Activated T-cell treated with anti-CD3 and anti-CD28 coated beads, Interleukin-2, amount 50 U/mL, for 72 hours (primary cell): ENCODE measurements at places on chromosomes 4 and X. TPM values are rescaled to one million over a fixed set of nuclear protein-coding genes. Genes with fewer than 3 reads are reported as not detected.

DNA sequence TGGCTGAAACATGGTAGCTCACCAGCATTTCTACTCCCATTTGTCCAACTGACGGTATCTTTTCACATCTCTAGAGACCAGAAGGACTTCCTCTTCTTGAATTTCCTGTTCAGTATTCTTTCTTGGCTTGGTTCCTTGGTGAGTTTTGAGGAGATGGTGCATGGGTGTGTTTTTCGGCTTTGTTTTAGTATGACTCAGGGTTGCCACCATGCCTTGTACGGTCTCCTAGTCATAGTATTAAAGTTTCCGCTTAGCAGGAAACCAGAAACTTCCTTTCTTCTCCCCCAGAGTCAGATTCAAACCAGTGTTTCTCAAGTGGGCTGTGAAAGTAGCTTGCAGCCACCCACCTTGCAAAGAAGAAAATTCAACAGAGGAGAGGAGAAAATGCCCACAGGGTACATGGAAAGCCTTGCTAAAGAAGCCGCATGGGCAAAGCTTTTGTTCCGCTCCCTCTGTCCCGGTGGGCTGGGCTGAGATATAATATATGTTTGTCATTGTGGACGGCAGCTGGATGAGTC, 5.7 kb downstream of the CD99 start:
- peaks cover 23% of the 10 kb centered on the region for H3K36me3 ChIP-seq
- DNase-seq, result peak; percentile 68
- H3K4me1 ChIP-seq, result peaks cover 94% of the 10 kb centered on the region

DNA sequence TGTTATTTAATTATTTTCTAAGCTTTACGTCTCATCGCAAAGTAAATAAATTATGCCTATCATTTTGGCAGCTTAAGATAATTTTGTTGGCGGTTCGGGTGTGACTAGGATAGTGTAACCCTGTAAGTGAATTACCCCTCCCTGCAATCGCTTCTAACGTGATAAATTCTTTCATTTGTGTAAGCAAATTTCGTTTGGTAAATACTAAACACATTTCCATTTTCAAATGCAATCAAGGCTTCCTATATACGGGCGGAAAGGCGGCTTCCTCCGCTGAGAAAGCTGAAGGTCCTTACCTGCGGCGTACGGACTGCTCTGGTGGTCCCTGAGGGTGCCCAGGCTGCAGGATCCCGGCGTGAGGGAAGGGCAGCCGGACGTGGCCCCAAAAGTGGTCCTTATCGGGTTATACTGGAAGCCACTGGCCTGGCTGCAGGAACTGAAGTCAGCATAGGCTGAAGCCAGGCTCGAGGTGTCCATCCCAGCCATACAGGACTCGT, 403 bp downstream of the PHOX2B start:
- peaks cover 5% of the 10 kb centered on the region for H3K36me3 ChIP-seq
- no peak for DNase-seq
- H3K4me1 ChIP-seq, result peaks cover 5% of the 10 kb centered on the region
- H3K27me3 ChIP-seq, result peaks cover 88% of the 10 kb centered on the region

DNA sequence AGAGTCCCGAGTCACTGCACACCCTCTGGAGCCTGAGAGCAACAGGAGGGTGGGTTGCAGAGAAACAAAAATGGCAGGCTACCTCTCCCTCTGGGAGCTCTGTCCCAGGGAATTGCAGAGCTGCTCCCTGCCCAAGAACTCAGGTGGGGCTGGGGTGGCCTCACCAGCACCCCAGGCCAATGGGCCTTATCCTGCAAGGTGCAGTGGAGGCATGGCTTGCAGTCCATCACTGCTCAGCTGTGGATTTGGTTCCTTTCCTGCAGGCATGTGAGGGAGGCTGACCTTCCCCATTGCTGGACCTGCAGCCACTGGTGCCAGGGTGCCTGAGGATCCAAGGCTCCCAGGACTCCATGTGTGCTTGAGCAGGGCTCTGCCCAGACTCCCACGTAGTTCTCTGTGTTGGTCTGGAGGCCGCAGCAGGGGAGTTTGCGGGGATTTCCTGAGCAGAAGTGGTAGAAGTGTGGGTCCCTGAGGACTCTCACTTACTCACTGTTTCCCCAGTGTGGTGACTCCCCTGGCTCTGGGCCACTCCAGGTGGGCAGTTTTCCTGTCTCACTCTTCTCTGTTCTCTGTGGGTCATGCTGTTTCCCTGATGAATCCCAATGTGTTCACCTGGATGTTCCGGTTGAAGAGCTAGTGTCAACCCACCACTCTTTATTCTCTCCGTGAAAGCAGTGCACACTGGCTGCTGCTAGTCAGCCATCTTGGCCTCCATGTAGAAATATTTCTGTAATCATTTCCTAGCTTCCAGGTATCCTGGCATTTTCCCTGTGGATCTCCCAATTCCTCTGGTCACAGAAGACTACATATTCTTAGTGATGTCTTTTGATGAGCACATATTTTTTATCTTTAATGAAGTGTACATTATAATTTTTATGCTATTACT, 82.3 kb downstream of the ARHGAP24 start:
- H3K27me3 ChIP-seq, result no peaks in the 10 kb centered on the region
- peak; percentile 1 for DNase-seq
- peaks cover 2% of the 10 kb centered on the region for H3K36me3 ChIP-seq
- H3K4me3 ChIP-seq, result no peak overlapping the region

- peaks cover 70% of the 10 kb centered on the region for H3K27me3 ChIP-seq
- H3K4me1 ChIP-seq, result peaks cover 30% of the 10 kb centered on the region
- H3K27ac ChIP-seq, result no peak overlapping the region
- no peak for DNase-seq
- H3K4me3 ChIP-seq, result peak overlapping the region; percentile 86
- H3K36me3 ChIP-seq, result peaks cover 3% of the 10 kb centered on the region
These were observed 6.1 kb upstream of the MSX1 start for GRCh38 chr4:4853371-4853823.

DNA sequence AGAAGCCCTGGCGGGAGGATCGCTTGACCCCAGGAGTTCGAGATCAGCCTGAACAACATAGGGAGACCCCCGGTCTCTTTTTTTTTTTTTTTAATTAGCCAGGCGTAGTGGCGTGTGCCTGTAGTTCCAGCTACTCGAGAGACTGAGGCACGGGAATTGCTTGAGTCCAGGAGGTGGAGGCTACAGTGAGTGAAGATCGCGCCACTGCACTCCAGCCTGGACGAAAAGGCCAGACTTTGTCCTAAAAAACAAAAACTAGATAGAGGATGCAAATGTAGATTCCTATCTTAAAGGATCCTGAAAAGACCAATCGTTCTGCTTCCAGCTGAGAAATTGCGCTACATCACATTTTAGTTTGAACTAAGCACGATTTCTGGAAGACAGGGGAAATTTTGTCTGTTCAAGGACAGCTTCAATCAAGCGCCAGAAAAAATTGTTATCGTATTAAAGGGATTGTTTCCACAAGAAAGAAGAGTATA, 627 bp upstream of the HSD17B11 start:
- no peaks in the 10 kb centered on the region for H3K27me3 ChIP-seq
- no peak for DNase-seq
- H3K27ac ChIP-seq, result peak overlapping the region; percentile 94
- peaks cover 3% of the 10 kb centered on the region for H3K36me3 ChIP-seq
- H3K4me1 ChIP-seq, result peaks cover 38% of the 10 kb centered on the region

DNA sequence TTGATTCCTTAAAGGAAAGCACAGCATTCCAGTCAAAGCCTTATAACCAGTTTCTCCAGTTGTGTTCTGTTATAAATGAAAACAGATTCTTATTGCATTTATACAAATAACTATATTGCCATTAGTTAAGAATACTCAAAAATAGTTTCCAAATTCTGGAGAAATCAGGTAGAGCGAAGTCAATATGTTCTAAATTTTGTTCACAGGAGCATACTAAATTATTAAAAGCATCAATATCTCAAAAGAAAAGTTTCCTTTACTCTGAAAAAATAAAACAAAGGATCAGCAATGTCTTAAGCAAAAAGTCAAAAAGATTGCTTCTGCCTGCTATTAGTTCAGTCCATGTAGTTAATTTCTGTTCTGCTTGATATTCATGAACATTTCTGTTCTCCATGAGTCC, 39.7 kb downstream of the PGRMC2 start:
- H3K27me3 ChIP-seq, result peaks cover 14% of the 10 kb centered on the region
- DNase-seq, result no peak
- H3K4me1 ChIP-seq, result no peaks in the 10 kb centered on the region
- H3K27ac ChIP-seq, result no peak overlapping the region
- no peak overlapping the region for H3K4me3 ChIP-seq

- peaks cover 12% of the 10 kb centered on the region for H3K27me3 ChIP-seq
- H3K4me1 ChIP-seq, result no peaks in the 10 kb centered on the region
- DNase-seq, result no peak
These were observed 187.8 kb upstream of the NHS start for GRCh38 chrX:17187136-17187756.

GRCh38 chrX:120269373-120270035, 18.9 kb downstream of the ZBTB33 start:
- peaks cover 11% of the 10 kb centered on the region for H3K4me1 ChIP-seq
- H3K27me3 ChIP-seq, result peaks cover 11% of the 10 kb centered on the region
- no peak for DNase-seq

GRCh38 chrX:71510161-71510560, 22.7 kb upstream of the OGT start:
- DNase-seq, result no peak
- H3K4me1 ChIP-seq, result peaks cover 13% of the 10 kb centered on the region
- H3K27me3 ChIP-seq, result peaks cover 19% of the 10 kb centered on the region
- H3K36me3 ChIP-seq, result no peaks in the 10 kb centered on the region
- no peak overlapping the region for H3K4me3 ChIP-seq
- H3K27ac ChIP-seq, result no peak overlapping the region

- no peak overlapping the region for H3K4me3 ChIP-seq
- DNase-seq, result no peak
- no peaks in the 10 kb centered on the region for H3K36me3 ChIP-seq
- no peak overlapping the region for H3K27ac ChIP-seq
These were observed 406.7 kb downstream of the MAPK10 start for GRCh38 chr4:85952972-85953650.

DNA sequence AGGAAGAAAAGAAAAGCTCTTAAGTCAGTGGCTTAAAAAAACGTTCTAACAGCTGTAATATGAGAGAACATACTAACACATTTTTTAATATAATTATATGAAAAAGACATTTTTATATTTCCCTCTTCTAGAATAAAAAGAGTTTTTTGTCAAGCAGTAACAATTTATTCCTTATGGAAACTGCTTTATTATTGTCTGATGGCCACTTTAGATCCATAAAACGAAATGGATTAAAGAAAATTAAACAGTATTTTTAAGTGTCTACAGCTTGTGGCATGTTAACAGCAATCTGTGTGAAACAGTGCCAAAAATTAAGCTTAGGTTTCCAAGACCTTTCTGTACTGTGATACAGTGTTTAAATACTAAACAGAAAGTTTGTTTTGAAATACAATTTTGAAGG, 55.5 kb upstream of the TENM3 start:
- no peak overlapping the region for H3K4me3 ChIP-seq
- H3K4me1 ChIP-seq, result no peaks in the 10 kb centered on the region
- no peaks in the 10 kb centered on the region for H3K36me3 ChIP-seq
- no peak for DNase-seq
- H3K27ac ChIP-seq, result no peak overlapping the region
- H3K27me3 ChIP-seq, result no peaks in the 10 kb centered on the region

DNA sequence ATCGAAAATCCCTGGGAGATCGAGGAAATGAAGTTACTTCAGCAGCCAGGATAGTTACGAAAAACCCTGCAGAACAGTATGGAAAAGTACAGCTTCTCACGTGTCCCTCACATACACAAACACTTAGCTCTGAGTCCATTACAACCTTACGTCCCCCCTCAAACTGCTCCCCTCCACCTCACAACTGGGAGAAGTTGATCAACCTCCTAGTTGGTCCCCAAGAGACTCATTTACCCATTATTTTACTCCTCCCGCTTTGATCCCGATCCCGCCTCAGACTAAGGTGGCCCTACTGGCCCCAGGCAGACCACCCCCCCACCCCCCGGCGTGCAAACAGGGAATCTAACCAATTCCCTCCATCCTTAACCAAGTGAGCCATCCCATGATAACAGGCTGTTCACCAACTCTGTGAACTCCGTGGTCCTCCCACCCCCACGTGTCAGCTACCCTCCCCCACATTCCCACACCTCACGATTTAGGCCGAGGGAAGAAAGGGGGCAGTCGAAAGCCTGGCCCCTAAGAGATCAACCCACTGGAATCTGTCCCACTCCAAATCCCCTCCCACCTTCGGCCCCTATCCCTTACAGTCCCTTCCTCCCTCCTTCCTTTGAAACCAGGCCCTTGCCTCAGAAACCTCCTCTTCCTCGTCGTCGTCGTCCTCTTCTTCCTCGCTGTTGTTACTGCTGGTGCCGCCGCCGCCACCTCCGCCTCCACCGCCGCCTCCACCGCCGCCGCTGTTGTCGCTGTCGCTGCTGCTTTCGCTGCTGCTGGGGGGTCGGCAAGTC, 755 bp downstream of the ANKRD17 start:
- DNase-seq, result no peak
- peak overlapping the region; percentile 99 for H3K27ac ChIP-seq
- no peaks in the 10 kb centered on the region for H3K27me3 ChIP-seq
- H3K4me1 ChIP-seq, result peaks cover 61% of the 10 kb centered on the region
- peaks cover 31% of the 10 kb centered on the region for H3K36me3 ChIP-seq
- H3K4me3 ChIP-seq, result peak overlapping the region; percentile 93

DNA sequence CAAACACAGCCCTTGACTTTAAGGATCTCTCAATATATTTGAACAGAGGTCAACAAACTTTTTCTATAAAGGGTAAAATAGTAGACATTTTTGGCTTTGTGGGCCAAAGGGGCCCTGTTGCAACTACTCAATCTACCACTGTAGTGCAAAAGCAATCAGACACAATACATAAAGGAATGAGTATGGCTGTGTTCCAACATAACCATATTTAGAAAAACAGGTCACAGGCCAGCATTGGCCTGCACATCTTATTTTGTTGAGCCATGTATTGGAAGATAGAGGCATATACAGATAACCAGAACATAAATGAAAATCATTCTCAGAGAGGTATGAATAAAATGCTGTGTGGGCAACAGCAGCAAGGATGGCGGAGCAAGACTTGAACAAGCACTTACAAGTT, 49.8 kb downstream of the MID1 start:
- H3K27ac ChIP-seq, result no peak overlapping the region
- H3K4me3 ChIP-seq, result no peak overlapping the region
- H3K27me3 ChIP-seq, result no peaks in the 10 kb centered on the region
- no peaks in the 10 kb centered on the region for H3K4me1 ChIP-seq
- no peaks in the 10 kb centered on the region for H3K36me3 ChIP-seq

TLR10 gene
- total RNA-seq, result 0.12 TPM

ARSJ gene
- total RNA-seq, result not detected

TKTL2 gene
- total RNA-seq, result not detected

DUX4 gene
- not detected for total RNA-seq

ZFP42 gene
- total RNA-seq, result not detected

TMEM31 gene
- 0.46 TPM for total RNA-seq

TNIP2 gene
- total RNA-seq, result 72.3 TPM
